ENCODE measurements at places on chromosomes 3 and 15.

DNA sequence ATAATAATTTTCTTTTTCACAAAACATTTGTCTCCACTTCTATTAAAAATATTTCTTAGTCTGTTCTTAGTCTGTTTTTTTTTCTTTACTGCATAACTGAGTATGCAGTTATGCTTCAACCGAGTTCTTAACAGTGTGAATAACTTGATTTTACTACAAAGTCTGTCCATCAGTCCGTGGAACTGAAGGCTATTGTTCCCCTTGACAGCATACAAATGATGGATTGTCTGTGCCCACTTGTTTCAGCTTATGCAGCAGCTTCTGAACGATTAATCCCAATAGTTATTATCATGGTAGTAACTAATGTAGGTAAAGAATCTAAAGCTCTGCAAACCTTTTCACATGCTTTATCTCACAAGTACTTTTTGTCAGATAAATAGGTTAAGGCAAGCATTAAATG is 150.7 kb downstream of the SSR3 start:
- DNase-seq: no peak

GRCh38 chr3:87733671-87734367 is 325.0 kb downstream of the CGGBP1 start:
- no peak for DNase-seq

GRCh38 chr15:66047321-66048024 is 178.2 kb downstream of the RAB11A start:
- DNase-seq: no peak

DNA sequence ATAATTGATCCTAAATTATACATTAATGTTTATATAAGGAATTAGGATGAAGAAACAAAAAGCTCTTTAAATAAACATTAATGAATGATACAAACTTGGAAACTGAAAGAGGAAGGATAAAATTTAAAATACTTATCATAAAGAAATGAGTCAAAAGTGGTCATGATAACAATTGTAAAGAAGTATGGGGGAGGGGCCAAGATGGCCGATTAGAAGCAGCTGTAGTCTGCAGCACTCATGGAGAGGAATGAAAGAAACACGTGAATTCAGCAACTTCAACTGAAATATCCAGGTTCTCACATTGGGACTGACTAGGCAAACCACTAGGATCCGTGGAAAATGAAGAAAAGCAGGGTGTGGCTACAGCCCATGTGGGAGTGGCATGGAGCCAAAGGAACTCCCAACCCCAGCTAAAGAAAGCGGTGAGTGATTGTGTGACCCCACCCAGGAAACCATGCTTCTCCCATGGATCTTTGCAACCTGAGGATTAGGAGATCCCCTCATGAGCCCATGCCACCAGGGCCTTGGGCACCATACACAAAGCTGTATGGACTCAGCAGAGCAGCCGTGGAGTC is 13.1 kb upstream of the CP start:
- DNase-seq: no peak

DNA sequence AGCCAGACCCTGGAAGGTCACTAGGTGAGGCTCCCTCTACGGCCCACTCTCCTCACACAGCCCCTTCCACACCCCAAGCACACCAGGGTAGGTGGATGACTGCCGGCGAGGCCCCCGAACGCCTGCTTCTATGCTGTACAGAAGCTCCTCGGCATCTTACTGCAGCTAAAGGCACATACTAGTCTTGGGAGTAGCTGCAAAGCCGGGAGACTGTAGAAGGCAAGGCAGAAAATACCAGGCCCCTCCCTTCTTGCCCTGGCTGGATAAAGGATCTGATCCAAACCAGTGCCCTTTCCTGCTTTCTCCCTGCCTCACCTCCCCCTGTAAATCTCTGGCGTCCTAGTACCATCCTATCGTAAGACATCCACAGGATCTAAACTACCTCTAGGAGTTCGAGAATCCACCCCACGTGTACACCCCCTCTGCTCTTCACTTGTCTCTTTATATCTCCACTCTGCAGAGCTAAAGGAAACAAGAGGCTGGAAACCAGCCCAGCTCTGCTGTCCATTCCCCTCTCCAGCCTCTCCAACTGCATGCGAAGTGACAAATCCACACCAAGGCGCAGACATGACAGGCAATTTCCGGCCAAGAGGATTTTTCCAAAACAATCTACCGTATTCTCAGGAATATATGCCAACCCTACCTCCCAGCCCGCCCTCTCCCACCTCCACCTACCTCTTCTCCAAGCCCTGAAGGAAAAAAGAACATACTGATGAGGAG is 11.8 kb downstream of the TNK2 start:
- no peak for DNase-seq

GRCh38 chr3:17320266-17320665 is 422.2 kb downstream of the TBC1D5 start:
- DNase-seq: no peak

DNA sequence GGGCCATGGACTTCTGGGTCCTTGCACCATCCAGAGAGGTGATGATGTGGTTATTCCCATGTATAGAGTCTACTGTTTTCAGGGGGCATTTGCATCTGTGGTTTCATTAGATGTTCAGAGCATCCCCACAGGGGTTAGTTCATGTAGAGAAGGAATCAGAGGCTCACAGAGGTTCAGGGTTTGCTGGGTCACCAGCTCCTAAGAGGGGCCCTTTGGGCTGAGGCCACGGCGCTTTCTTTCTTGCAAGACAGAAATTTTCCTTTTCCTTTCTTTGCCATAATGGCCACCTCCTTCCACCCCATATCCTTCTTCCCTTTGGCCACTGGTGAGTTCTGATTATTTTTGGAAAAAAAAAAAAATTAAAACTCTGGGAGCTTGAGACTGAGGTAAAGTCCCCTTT is 62.3 kb downstream of the APBA2 start:
- no peak for DNase-seq

- no peak for DNase-seq
Observed at GRCh38 chr3:23996095-23996524, 51.0 kb downstream of the NR1D2 start.

DNA sequence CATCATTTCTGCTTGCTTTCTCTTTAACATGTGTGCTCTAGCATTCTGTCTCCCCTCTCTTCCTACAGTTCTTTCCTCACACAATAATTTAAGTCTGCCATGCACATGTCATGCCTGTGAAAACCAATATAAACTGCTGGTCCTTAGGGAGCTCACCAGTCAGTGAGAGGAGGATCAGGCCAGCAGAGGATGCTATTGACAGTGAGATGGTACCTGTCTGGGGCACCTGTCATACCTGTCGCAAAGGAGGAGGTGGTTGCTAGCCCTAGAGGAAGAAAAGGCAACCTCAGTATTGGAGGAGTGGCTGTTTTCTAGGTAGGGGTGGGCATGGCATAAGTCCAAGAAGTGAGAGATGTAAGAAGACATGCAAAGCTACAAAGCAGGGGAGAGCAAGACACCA is 194.6 kb downstream of the GABRG3 start:
- DNase-seq: no peak

DNA sequence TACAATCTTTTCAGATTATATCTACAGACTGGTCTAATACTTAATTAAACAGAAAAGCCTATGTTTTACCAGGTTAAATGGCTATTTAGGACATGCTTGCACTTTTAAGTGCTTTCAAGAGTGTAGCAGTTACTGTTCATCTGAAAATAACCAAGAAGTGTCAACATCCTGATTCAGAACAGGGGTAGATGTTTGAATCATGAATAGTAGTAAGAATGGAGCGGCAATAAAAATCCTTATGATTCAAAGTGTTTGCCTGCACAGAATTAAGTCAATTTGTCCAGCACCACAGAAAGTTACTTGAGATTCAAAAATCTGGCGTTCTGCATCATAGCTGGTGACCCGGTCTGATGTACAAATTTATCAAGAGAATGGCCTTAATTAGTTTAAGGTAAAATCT is 48.3 kb downstream of the GREM1 start:
- DNase-seq: no peak

- no peak for DNase-seq
Observed at GRCh38 chr15:66249605-66250174, 3.9 kb downstream of the MEGF11 start.

GRCh38 chr3:64220161-64220914 is 4.9 kb downstream of the PRICKLE2 start:
- no peak for DNase-seq

GRCh38 chr3:46845397-46845859 is 17.8 kb downstream of the MYL3 start:
- no peak for DNase-seq

DNA sequence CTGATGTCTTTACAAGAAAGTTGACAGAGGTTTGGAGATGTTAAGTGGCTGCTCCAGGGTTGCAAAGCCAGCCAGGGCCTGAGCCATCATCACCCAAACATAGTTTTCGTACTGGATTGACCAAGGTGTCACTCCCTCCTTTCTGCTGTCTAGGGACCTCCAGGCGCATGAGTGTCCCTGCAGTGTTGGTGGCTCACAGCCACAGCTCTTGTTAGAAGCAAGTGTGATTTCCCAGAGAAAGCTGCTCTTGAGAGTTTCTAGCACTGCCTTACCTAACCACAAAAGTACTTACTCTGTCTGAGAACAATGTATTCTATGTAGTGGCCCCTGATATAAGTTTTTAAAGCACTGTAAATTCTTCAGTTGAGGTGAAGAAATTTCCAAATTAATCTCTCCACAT is 144.1 kb downstream of the SOX2 start:
- no peak for DNase-seq

DNA sequence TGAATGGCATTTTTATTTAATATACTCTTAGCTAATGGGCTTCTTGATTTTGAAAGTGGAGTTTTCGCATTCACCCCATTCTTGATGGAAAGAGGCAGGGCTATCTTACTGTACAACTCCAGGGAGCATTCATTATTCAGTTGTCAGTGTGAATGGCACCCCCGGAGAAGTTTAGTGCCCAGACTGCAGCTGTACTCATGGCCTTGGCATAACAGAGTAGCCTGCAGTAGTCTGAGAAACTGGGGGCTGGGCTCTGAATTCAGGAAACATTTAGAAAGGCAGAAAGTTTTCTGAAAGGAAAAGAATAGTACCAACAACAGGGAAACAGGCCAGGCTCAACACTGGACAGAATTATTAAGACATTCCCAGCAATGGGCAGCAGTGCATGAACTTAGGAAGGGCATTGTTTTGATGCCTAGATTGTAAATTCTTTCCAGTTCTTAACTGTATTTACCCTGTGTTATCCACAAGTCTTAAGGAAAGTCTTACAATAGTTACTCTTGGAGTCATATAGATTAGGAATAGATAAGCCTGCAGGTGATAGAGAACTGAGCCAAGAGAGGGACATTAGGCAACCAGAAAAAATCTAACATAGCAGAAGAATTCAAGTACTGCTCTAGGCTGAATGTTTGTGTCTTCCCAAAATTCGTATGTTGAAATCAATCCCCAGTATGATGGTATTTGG is 44.4 kb downstream of the TIPARP start:
- no peak for DNase-seq

DNA sequence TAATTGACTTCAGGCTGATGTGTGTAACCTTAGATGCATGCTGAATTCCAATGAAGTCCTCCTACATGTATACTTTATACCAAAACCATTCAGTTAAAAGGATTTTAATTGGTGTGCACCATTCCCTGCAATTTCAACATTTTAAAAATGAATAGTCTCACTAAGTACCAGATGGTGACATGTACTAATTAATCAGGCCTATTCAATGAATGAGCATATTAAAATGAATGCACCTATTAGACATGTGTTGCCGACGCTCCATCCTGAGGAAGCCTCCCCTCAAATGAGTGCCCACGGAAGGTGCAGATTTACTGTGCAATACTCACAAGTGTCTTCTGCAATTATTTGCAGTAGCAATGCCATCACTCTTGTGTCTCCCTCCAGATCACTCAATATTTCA is 124.7 kb upstream of the TSPAN3 start:
- DNase-seq: no peak

DNA sequence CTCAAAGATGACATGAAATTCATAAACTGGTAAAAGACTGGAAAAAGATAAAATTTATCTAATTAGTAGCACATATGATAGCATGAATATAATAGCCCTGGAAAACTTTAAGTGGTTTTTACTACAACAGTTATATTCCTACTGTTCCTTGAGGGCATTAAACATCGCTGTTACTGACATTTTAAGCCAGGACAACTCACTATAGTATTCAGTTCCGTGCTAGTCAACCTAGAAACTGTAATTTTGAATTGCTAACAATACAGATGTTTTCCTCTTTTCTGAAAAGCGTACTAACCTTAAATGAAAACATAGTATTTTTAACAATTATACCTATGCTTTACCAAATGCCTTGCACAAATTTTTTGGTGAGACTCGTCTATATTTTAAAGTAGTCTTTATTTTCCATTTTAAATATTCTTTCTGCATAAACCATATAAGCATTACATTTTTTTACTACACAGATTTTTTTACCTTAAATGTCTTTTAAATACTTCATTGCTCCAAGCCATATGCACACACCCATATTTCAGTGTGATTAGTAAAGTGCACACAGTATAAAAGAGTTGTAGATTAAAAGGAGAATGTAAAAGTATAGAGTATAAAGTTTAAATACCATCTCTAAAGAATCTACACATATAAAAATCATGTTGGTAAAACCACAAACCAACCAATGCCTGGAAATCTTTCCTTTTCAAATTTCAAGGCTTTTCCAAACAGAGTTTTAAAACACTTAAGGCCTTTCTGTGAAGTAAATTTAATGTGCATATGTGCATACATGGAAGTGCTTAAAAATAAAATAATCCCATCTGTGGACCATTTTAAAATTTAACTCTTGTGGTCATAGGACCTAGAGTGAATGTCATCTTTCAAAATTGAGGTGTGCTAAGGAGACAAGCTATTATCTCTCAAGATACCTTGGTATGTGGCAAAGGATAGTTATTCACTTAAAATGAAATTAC is 20.1 kb upstream of the CBLB start:
- DNase-seq: no peak

DNA sequence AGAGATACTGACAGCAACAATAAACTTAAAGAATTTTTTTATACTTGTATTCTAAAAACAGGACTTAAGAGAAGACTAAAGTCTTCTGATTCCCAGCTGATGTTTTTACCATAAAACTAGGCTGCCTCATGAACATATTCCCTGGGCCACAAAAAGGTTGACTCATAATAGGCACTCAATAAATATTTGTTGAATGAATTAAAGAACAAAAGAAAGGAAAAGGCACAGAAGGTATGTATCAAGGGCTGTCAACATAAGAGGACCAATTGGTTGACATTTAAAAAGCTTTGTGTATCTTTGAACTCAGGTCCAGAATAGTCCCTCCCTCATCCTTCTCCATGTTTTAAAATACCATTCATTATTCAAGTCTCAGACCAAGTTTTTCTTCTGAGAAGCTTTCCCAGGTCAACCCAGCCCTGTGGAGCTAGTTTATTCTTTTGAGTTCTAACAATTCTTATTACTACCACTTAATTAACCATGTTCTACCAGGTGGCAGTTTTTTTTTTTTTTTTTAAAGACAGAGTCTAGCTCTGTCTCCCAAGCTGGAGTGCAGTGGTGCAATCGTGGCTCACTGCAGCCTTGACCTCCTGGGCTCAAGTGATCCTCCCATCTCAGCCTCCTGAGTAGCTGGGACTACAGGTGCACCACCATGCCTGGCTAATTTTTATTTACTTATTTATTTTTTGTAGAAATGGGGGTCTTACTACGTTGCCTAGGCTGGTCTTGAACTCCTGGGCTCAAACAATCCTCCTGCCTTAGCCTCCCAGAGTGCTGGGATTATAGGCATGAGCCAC is 17.5 kb upstream of the ARHGEF3 start:
- DNase-seq: no peak

- no peak for DNase-seq
Observed at GRCh38 chr15:85118173-85118572, 136.5 kb downstream of the PDE8A start.

GRCh38 chr15:64092864-64093626 is 593 bp downstream of the CIAO2A start:
- DNase-seq: peak; percentile 38

- DNase-seq: no peak
Observed at GRCh38 chr15:52217186-52217585, 26.0 kb upstream of the GNB5 start.

- no peak for DNase-seq
Observed at GRCh38 chr15:66405615-66406014, 18.9 kb downstream of the MAP2K1 start.
